IPS DF 6.9 (cell line): ENCODE measurements at places on chromosomes 7 and 10.

GRCh38 chr10:101007915-101008822, 8.6 kb downstream of the LZTS2 start:
- no peak for DNase-seq

DNA sequence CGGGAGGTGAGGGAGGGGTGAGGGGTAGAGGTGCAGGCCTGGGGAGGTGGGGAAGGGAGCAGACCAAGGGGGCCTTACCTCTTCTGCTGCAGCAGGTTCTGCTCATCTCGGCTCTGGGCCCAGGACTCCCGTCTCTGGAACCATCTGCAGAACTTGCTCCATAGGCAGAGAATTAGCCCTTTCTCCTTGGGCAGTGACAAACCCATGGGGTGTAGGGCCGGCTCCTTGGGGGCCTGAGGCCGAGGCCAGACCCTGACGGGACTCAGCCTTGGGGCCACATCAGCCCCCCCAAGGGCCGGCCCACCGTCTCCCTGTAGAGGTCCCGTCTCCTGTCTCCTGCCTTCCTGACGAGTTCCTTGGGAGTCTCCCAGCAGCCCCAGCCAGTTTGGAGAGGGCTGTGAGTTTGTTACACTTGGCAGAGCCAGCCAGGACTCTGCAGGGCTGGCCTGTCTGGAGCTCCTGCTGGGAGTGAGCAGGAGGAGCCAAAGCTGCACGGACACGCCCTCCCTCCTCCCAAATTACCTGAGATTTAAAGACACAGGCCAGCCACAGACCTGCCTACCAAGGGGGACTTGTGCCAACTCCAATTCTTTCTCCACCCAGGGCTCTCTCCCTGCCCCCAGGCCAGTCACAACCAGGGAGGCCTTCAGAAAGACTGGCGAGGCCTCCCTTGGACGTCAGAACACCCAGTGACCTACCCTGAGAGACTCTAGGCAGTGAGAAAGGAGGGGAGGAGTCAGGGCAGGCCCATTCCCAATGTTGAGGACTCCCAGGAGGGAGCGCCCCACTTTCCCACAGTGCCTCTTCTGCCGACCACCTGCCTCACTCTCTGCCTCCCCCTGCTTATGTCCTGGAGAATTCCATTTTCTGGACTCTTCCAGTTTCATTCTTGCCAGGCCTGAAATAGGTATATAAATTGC, at the start of gene TRPV6:
TRPV6 (minus strand) TSS at position 435 of the 920 bp plus-strand sequence.
- peak; percentile 52 for DNase-seq

GRCh38 chr7:120171406-120171805, 101.6 kb upstream of the KCND2 start:
- no peak for DNase-seq

- no peak for DNase-seq
Measured at GRCh38 chr7:124033807-124034753, 1.2 kb upstream of the TMEM229A start.

- DNase-seq, result no peak
Measured at GRCh38 chr7:104938741-104939390, 75.1 kb upstream of the KMT2E start.

DNA sequence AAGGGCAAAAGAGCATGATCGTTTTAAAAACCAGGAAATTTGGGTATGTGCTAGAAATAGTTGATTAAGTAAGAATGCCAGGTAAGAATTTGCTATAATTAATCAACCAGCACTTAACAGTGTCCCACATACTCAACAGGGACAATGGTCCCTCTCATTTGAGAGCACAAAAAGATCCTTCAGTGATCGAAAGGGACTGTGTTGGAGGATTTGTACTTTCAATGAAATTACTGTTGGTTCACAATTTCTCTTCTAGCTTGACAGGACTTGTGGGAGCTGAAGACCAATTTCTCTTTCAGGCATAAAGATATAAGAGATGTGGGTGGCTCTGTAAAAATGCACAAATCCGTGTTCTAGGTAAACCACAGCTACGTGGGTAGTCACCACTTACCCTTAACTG, 12.5 kb upstream of the PLEKHS1 start:
- no peak for DNase-seq

DNA sequence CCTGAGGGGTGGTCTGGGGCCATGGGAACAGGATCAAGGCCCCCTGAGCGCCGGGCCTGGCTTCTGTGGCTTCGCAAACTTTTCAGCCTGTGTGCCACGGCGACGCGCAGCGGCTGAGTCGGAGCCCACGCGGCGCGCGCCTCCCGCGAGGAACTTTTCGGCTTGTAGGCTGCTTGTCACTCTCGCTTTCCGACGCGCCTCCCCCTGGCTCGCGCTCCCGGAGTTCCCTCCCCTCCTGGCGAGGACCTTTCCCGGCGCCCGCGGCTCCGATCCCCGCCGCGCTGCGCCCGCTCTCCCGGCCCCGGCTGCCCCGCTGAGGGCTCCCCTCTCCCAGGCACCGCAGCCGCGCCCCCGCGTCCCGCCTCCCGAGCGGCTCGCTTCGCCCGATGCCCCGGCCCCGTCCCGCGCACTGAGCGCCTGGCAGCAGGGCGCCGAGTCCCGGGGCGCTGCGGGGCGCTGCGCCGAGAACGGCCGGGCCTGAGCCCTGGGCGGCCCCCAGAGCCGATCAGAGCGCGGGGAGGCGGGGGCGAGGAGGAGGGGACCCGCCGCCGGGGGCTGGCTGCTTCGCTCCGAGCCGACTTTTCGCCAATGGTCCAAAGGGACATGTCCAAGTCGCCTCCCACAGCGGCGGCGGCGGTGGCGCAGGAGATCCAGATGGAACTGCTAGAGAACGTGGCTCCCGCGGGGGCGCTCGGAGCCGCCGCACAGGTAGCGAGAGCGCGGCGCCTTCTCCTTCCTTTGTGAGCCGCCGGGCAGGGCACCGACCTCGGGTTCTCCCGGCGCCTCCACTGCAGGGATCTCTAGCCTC, at the start of gene CACNB2:
CACNB2 (plus strand) TSS at position 276 of the 808 bp plus-strand sequence.
- no peak for DNase-seq

GRCh38 chr10:119701861-119702260, 24.0 kb upstream of the INPP5F start:
- no peak for DNase-seq

DNA sequence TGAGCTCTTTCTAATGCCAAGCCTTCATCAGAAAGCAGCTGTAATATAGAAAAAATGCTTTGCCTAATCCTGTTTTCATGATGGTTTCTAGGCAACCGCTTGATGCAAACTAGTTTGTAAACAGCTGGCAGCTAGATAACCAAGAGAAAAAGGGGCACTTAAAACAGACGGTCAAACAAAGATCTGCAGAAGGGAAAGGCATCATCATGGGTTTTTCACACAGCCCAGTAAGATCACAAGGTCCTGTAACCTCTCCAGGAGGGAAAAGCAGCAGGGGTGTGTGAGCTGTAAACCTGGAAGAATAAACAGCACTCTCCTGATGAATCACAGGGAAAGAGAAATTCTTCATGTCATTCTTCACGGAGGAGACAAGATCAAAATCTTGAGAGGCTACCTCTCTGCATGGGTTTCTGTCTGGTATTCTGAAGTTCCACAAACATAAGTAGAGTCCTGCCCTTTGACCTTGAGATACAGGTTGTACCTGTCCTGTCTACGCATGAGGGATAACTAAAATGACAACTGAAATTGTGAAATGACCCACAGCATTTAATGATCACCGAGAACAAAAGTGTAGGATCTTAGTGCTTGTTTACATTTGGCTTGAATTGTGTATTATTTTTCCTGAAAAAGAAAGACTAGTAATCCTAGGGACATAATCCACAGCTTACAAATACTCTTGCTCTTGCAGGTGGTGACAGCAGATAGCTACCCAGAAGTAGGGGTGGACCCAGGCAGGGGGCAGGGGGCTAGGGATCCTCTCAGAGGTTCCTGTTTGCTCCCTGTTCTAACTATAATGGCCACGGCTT, 48.0 kb downstream of the CREB3L2 start:
- DNase-seq, result no peak

- no peak for DNase-seq
Measured at GRCh38 chr7:98613601-98614425, 3.3 kb upstream of the NPTX2 start.

DNA sequence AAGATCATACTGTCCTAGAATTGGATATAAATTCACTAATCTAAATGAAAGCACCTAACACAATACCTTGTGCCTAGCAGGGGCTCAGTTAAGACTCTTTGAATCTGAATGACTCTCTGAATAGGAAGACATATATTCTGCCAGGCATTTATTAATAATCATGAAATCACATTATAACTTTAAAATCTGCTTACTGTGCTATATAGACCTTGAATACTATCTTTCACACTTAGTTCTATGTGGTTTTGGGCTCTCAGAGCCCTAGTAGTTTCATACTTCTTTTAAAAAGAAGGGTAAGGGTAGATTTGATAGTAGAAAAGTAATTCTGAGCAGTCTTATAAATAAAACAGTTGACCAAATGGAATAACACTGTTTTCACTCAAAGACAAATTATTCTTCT, 10.2 kb downstream of the UBN2 start:
- no peak for DNase-seq
